ENCODE measurements at places on chromosomes 13 and 19.

- DNase-seq = no peak
Observed at GRCh38 chr13:27298849-27299248, 28.2 kb downstream of the RASL11A start.

GRCh38 chr19:35316560-35316959, 12.4 kb upstream of the CD22 start:
- DNase-seq = no peak

DNA sequence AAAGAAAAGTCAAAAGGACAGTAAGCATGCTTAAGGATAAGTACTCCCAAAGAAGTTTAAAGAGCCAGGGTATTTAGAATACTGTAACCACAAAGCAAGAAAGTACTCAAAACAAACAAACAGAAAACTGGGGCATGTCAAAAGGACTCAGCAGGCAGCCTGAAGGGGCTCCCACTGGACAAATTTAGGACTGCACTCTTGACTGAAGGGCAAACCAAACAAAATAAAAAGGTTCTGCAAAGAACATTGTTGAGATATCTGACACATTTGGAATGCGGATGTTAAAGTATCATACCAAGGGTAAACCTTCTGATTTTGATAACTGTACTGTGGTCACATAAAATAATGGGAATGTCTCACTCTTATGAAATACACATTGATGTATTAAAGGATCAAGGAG, 157.4 kb downstream of the TNFSF13B start:
- no peak for DNase-seq

GRCh38 chr19:48737360-48737998, 2.9 kb downstream of the RASIP1 start:
- DNase-seq = peak; percentile 85
